Stimulated activated CD8-positive, alpha-beta memory T cell treated with anti-CD3 and anti-CD28 coated beads, Interleukin-4, amount 100 ng/mL, for 4 hours (primary cell): ENCODE measurements at places on chromosomes 5 and 9.

GRCh38 chr5:33114361-33114760, 326.4 kb upstream of the TARS1 start:
- no peak for DNase-seq

DNA sequence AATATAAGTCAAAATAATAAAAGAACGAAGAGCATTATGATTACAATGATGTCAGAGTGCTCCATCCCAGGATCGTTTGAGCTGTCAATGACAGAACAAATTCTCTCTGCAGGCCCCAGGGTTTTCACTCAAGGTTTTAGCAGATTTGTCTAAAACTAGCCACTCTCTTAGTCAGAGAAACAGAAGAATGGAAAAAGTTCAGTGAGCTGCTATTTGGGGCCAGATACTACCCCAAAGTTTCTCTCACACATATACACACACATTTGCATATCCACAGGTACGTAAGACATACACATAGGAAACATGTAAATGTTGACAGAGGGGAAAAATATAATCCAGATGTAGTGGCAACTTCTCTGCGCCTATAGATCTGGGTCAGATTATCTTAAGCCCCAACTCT, 76.3 kb upstream of the SEMA6A start:
- no peak for DNase-seq

GRCh38 chr5:104793031-104793754, 1230.6 kb upstream of the NUDT12 start:
- DNase-seq, result no peak

DNA sequence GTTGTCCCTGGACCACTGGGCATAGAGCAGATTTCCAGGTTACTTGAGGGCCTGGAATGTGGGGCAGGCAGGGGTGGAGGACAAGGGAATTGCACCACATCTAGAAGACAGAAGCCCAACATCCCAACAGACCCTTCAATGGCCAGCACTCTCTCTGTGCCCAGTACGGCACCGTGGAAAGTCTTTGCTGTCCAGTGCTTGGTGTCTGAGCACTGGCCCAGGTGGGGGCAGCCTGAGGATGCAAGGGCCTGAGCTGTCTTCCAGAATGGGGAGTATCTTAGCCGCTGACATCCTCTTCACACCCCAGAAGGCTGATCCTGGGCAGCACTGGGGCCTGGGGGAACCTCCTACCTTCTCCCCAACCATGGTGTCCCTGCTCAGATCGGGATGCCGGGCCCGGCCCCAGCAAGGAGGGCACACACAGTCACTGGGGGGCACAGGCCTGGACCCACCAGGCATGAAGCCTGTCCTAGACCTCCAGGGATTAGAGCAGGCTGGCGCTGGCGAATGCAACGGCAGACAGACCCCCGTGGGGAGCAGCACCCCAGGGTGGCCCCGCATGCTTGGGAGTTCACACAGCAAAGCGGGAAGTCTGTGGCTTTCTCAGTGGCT, 40.6 kb upstream of the OLFM1 start:
- no peak for DNase-seq

DNA sequence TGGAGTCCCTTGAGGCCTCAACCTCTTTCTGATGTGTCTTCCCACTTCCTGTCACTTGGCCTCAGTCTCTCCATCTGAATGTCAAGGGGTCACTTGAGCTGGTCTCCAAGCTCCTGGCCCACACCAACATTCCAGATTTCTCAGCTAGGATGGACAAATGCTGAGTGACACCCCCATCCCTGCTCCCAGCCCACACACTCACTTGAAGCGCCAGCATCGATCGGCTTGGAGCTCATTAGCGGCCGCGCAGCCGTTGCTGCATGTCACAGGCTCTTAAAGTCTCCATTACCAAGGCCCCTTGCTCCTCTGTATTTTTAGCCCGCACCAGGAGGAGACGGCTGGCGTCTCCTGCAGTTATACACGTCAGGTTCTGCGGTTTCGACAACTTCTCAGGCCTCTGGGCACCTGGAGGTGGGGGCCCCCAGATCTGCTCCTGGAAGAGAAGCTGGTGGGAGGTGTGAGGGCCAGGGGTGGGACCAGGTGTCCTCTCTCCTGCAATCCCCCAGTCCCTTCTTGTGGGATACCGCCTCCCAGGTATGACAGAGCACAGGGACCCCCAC, 33.4 kb upstream of the ARAP3 start:
- no peak for DNase-seq

- no peak for DNase-seq
These were observed 117.6 kb downstream of the PIP5K1B start for GRCh38 chr9:68822596-68823165.
